ENCODE measurements at places on chromosomes 5 and 9. TPM values are rescaled to one million over a fixed set of nuclear protein-coding genes. Genes with fewer than 3 reads are reported as not detected.
A peak's percentile ranks its signal among the peaks of the same experiment; 100 is the strongest.

PAPPA gene
- total RNA-seq: not detected

IL33 gene
- 1.9 TPM for total RNA-seq

C5orf63 gene
- 11.0 TPM for total RNA-seq

SLC45A2 gene
- not detected for total RNA-seq

TMC1 gene
- not detected for total RNA-seq

NKD2 gene
- 0.47 TPM for total RNA-seq

GRCh38 chr5:83636156-83636555, 84.5 kb downstream of the HAPLN1 start:
- no peak for DNase-seq

GRCh38 chr5:150515446-150515845, 7.5 kb downstream of the NDST1 start:
- DNase-seq: no peak

DNA sequence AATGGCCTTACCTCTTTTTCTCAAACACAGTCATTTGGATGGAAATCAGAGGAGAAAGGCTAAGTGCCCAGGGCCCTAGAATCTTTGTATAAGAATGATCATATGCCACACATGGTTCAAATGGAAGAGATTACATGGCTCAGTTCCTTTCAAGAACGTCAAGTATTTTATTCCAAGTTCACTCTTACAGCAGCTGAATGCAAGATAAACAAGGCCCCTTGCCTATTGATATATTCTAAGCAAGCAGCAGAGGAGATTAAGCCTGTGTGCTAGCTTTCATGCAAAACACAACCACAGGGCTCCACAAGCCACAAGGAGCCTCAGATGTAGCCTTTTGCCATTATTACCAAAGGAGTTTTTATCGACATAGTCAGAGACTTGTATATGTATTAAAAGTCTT, 55.3 kb upstream of the SLCO6A1 start:
- DNase-seq: no peak

DNA sequence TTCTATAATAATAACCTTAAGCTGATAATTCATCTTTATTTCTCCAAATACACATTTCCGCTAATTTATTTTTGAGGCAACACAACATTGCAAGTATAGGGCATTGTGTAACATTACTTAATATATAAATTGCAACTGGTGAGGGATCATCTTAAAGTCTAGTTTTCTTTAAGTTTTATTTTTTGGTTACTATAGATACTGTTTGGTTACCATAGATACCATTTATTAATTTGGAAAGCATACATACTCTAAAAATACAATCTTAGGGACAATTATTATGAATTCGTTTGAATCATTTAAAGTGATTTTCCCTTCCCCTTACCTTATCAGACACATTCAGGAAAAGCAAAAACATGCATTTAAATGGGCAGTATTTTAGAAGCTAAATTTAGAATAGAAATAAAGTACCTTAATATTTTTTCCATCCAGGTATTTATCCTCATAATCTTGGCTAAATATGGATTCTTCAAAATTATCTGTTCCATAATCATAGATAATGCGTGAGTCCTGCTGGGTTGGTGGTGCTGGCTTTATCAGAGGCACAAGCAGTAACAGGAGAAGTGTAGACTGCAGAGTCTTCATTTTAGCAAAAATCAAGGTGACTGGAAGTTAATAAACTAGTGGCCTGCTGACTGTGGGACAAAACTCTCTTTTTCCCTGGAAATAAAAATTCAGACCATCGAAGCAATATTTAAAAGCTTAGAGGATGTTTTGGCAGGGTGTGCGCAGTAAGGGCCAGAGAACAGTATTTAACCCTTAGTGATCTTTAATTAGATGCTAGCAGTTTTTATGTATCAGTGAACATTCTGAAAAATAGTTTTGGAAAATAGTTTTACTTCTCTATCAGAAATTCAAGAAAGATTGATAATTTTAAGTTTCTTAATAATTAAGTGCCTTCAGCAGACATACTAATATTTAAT, 1.3 kb downstream of the OGN start:
- no peak for DNase-seq

DNA sequence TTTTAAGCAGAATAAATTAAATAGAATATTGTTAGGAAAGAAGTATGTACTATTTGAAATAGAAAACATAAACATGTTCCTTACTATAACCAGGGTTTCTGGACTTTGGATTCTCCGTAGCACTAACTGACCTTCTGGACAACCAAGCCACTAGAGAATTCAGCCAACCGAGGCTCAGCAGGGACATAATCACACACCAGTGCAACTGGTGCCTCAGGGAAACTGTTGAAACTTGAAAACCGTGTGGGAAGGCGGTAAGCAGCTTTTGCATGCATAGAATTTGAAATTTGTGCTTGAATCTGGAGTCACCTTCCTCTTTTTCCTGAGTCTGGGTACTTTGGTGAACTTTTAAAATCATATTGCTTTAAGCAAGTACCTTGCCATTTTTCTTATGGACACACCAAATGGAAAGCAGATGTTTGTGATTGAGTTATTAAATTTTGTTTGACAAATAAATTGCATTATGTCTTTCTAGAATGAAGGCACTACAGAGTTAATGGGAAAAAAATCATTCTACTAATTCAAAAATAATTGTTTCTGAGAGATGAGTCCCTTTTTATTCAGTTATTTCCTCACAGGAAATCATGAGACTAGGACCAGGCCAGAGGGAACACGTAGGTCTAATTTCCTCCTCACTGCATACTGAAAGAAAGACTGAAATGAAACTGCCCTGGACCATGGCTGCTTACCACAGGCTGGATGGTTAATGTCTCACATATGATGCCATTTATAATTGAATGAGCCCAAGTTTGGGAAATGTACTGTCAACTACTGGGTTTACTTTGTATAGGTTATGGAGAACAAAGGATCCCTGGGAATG, 20.6 kb upstream of the SCAMP1 start:
- DNase-seq: no peak

- no peak for DNase-seq
Measured at GRCh38 chr5:149550268-149550583, 1.0 kb downstream of the CSNK1A1 start.

- DNase-seq: no peak
Measured at GRCh38 chr5:169357291-169357690, 56.4 kb upstream of the SLIT3 start.

GRCh38 chr9:134217431-134218210, 53.3 kb upstream of the RNU6ATAC start:
- peak; percentile 19 for DNase-seq

DNA sequence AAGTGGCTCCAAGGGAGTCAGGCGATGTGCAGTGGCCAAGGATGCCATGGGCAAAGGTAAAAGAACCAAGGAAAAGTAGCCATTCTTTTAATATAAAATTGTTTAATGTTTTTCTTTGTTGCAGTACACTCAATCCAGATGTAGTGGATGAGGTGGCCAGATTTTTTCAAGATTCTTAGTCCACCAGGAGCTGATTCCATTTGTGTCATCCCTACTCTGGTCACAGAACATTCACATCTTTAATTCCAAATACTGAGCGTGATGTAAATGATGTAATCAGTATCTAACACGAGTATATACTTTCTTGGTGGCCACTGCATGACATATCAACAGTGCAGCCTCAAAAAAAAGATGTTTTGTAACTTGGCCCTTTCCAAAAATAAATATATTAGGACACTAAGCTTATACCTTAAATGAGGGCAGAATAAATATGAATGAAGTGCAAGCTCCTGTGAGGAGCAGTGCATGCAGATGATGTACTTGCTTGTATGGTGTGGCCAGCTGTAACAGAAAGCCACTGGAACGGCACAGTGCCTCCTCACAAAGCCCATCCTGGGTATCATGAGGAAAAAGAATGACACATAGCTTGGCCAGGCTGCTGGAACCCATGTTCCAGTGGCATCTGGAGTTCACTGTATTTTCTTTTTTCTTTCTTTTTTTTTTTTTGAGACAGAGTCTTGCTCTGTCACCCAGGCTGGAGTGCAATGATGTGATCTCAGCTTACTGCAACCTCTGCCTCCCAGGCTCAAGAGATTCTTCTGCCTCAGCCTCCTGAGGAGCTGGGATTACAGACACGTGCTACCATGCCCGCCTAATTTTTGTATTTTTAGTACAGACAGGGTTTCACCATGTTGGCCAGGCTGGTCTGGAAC, 6.5 kb upstream of the SPATA24 start:
- no peak for DNase-seq

DNA sequence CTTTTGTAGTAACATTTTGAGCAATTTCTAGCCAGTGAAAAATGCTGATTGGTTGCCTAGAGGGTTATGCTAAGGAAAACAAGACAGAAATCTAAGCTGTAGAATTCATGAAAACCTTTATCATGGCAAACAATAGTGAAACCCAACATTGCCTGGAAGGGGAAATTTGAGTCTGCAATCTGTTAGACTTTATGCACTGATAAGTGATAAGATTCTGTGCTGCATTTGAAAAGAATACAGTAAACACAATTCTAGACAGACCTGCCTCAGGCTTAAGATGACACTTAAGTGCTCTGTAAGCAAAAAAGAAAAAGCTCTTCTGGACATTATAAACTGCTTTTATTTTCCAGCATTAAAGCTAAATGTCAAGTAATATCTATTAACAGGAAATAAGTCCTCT, 519.3 kb downstream of the ISL1 start:
- DNase-seq: no peak

All from Calu3 (cell line).